GM12892 (cell line): ENCODE measurements at places on chromosomes 4 and X.

- DNase-seq = no peak
Observed at GRCh38 chr4:24529555-24529954, 54.8 kb downstream of the DHX15 start.

DNA sequence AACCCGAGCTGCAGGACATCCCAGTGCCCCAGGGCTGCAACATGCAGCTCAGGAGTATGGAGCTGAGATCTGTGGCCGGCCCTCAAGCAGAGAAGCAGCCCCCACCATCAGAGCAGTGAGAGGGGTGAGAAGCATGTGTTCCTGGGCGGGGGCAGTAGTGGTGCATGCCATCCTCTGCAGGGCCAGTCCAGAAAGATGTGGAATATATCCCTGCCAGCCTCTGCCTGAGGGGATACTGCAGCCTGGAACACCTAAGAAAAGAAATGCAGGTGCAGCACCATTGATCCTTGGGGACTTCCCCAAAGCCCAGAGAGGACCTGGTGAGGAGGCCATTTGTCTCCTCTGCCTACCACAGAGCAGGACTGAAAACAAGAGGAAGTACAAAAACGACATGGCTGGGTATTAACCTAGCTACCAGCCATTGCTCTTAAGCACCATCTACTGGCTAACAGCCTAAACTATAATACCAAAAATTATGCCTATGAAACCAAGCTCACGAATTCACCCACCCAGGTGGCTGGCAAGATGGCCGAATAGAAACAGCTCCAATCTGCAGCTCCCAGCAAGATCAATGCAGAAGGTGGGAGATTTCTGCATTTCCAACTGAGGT is 158.8 kb downstream of the ADGRA3 start:
- DNase-seq = no peak

- DNase-seq = no peak
Observed at GRCh38 chr4:80226094-80226493, 28.8 kb downstream of the PRDM8 start.

GRCh38 chr4:25628451-25628850 is 27.2 kb upstream of the SLC34A2 start:
- DNase-seq = no peak

GRCh38 chr4:184787766-184788503 is 37.8 kb downstream of the ACSL1 start:
- no peak for DNase-seq

DNA sequence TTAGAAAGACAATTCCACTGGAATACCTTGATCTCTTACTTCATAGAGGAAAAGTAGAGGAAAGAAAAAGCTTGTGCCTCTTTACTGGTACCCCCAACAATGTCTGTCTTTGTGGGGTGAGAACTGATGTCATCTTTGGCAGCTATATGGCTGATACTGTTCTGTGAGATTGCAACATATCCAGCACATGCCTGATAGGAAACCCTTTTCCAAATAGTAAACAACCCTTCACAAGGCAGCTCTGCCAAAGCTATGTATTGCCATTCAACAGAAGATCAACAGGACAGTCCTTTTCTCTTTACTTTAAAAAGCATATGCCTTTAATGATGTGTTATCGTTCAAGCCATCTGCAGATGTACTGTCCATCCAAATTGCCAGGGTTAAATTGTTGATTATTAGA is 105.9 kb downstream of the IL1RAPL1 start:
- DNase-seq = no peak

GRCh38 chr4:89914609-89915550 is 20.2 kb downstream of the MMRN1 start:
- no peak for DNase-seq

DNA sequence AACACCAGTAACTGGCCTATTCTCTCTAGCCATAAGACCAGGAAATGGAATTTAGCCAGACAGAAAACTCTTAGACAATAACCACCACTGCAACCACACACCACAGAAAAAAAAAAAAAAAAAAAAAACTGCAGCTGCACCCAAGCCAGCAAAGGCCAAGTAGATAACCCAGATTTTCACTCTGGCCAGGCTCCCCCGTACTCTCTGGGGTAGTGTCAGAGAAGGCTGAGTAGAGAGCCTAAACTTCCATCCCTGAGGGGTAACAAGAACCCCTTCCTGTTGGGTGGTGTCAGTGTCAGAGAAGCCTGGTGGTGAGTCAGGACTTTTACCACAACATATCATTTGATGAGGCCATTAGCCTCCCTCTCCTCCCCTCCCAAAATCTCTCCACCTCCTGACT is 5.6 kb upstream of the DLG3 start:
- DNase-seq = no peak

DNA sequence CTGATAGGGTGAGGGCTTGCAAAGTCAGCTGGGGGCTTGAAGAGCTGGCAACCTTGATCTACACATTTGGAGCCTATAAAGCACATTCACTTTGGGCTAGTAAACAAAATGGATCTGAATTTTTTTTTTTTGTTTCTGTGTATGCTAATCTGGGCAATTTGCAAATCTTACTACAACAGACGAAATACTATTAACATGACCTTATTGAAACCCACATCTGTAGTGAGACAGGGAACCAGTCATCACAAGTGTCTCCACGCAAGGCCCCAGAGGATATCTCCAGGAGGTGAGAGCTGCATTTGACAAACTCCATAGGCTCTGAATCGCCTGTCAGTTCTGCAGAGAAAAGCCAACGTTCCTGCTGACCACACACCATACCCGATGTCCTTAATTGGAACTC is 33.0 kb upstream of the TFDP3 start:
- DNase-seq = no peak

DNA sequence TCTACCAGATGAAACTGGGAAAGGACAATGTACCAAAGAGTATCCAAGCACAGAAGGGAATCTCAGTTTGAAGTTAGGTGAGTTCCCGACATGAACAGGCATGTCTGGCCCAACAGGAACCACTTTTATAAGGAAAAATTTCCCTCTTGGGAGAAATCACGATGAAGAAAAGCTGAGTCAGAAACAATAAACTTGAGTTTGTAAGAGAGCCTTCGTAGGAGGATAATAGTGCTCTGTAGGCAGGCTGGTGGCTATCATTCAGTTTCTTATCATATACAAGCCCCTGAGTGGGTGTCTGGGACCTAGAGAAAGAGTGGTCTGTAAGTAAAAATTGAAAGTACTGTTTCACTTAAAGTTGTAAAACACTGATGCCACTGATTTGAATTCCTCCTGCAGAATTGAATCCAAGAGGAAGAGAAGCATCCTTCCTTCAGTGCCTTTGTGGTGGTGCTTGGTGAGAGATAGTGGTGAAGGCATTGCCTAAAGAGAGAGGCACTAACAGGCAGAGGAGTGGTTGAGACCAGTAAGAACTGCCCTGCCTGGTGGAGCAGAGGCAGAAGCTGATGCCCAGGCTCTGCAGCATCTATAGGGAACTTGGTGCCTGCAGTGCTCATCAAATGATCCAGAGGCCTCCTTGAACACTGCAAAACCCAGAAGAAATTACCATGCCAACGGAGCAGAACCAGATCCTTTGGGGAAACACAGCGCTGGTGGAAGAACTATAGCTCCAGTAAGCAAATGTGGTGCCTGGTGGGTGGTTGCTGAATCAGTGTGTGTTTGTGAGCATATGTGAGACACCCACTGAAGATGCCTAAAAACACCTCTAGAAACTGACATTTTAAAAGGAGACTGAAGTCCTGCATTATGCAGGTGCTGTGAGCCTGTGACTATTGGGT is 31.7 kb upstream of the METAP1 start:
- no peak for DNase-seq

- no peak for DNase-seq
Observed at GRCh38 chr4:15130441-15130840, 128.2 kb downstream of the CPEB2 start.

- no peak for DNase-seq
Observed at GRCh38 chr4:122453384-122453995, 3.0 kb downstream of the IL2 start.

- DNase-seq = no peak
Observed at GRCh38 chr4:153927451-153927850, 138.6 kb upstream of the SFRP2 start.

- DNase-seq = no peak
Observed at GRCh38 chrX:69021141-69021960, 143.9 kb downstream of the PJA1 start.

DNA sequence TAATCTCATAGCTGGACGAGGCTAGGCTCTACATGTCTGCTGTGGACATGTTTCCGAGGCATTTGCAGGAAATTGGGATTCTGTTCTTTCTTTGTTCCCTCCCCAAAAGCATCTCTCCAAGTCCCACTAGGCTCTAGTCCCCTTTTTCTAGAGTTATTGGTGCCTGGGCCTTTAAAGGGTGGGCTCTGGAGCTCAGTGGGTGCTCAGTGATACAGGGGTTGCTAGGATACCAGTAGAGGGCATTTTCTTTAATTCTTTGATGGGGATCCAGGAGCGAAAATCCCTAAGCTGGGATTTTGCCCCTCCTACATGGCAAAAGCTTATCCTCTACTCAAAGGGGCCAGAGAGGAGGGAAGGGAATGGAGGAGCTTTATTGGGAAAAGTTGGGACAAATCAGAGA is 34.2 kb downstream of the ARHGEF9 start:
- DNase-seq = no peak

GRCh38 chr4:53234669-53235068 is 131.2 kb downstream of the SCFD2 start:
- no peak for DNase-seq

DNA sequence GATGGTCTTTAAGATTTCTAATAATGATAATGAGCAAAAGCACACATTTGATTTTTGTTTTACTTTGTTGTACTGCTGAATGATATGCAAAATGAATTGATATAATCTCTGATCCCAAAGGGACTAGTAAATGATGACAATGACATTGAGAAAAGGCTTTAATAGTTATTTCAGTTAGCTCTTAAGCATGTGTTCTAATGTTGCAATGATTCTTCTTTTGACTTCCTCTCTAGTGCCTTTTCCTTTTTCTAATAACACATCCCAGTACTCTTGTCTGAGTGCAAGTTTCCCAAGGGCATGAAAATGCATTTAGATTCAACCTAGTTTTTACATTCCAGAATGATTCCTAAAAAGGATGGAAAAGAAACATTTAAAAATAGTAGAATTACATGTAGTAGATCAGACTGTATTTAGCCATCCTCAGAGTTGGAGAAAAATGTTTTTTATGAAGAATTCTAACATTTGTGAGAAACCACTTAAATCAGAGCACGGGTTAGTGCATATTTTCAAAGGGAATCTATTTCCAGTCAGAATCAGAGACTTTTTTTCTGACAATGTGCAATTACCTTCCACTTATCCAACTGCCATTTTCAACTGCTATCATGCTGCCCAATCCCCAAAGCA is 508.8 kb downstream of the C4orf33 start:
- DNase-seq = no peak

DNA sequence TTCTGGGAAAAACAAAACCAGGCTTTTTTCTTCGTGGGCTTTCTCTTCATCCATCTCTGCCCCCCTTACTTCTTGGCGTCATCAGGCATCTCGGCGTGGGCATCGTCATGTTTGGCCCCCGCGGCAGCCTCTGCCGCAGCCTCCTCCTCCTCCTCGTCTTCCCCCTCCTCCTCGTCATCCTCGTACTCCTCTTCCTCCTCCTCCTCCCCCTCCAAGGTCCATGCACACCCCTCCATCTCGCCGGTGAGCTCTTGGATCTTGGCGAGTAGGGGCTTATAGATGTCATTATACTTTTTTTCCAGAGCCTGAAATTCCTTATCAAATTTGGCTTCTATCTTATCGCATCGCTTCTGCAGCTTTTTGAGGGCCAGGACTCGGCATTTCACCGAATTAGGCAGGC is 488 bp downstream of the NAP1L5 start:
- DNase-seq = no peak

DNA sequence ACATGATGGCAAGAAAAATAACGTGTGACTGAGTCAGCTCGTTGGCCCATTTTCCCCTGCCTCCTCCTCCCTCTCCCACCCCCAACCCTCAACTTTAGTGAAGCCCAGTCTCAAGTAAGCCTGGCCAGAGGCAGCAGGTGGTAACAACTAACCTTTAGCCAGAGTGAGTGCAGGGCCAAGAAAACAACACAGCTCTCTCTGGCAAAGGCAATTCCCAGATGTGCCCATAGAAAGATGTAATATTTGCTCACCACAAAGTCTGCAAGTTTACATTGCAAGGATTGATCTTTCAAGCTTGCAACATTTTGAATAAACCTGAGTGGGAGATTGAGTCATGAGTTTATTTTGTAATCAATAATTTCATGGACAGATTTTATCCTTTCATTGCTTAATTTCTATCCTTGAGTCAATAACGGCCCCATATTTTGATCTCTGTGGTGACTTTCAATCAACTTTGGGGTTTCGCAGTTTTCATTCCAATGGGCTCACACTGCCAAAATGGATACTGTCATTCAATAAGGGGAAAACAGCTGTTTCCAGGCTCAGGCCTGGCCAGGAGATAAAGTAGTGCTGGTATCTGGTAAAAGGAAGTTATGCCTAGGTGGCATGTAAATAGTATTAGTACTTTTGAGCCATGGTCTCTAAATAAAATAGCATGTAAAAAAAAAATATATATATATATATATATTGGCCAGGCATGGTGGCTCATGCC is 130.7 kb upstream of the TMEM164 start:
- no peak for DNase-seq
